A549 treated with CORT108297 at 1 μM for 4 hours (cell line): ENCODE measurements at places on chromosomes 3 and 15. TPM values are rescaled to one million over a fixed set of nuclear protein-coding genes. Genes with fewer than 3 reads are reported as not detected.

TEX55 gene
- not detected in 5 replicates for total RNA-seq

CCR4 gene
- total RNA-seq, result 0.03 to 0.06 TPM (median 0.04 TPM) in 5 replicates

GOLGA8R gene
- 0.12 to 0.35 TPM (median 0.26 TPM) in 5 replicates for total RNA-seq

ALPK3 gene
- total RNA-seq, result 0.05 to 0.28 TPM (median 0.18 TPM) in 5 replicates

MAP1A gene
- total RNA-seq, result 0.69 to 0.88 TPM (median 0.76 TPM) in 5 replicates

ROBO2 gene
- not detected in 5 replicates for total RNA-seq

DNAJB8 gene
- not detected in 5 replicates for total RNA-seq

USP13 gene
- 7.8 to 12.6 TPM (median 10.8 TPM) in 5 replicates for total RNA-seq

KLHL40 gene
- not detected in 5 replicates for total RNA-seq

HTR3E gene
- total RNA-seq, result not detected in 5 replicates

ACAA1 gene
- 38.5 to 49.4 TPM (median 47.0 TPM) in 5 replicates for total RNA-seq

SHF gene
- 0.66 to 0.80 TPM (median 0.74 TPM) in 5 replicates for total RNA-seq

THPO gene
- total RNA-seq, result 0.06 to 0.07 TPM in 2 of 5 replicates, not detected in the others

PPP1R14D gene
- 0.10 to 0.28 TPM in 2 of 5 replicates, not detected in the others for total RNA-seq

MCTP2 gene
- not detected in 5 replicates for total RNA-seq

NRROS gene
- total RNA-seq, result 0.05 TPM in 1 of 5 replicates, not detected in the others

DAZL gene
- not detected in 5 replicates for total RNA-seq

ITPKA gene
- 1.3 to 2.5 TPM (median 2.0 TPM) in 5 replicates for total RNA-seq

CPLX3 gene
- total RNA-seq, result 0.05 to 0.06 TPM in 2 of 5 replicates, not detected in the others

EPHB1 gene
- total RNA-seq, result 0.02 to 0.09 TPM (median 0.06 TPM) in 4 of 5 replicates, not detected in the other

GPR27 gene
- total RNA-seq, result 2.7 to 3.6 TPM (median 3.1 TPM) in 5 replicates

UNC45A gene
- 56.8 to 62.6 TPM (median 60.2 TPM) in 5 replicates for total RNA-seq

CLDN16 gene
- 0.14 TPM in 2 of 5 replicates, not detected in the others for total RNA-seq

PGBD4 gene
- 1.2 to 1.6 TPM (median 1.5 TPM) in 5 replicates for total RNA-seq

ABHD17C gene
- total RNA-seq, result 35.6 to 42.2 TPM (median 39.1 TPM) in 5 replicates

GRM7 gene
- not detected in 5 replicates for total RNA-seq

GOLGA8J gene
- 0.06 to 0.07 TPM (median 0.06 TPM) in 3 of 5 replicates, not detected in the others for total RNA-seq
